Adrenal gland (tissue), 19 donors: ENCODE measurements at places on chromosomes 11 and 22. TPM values are rescaled to one million over a fixed set of nuclear protein-coding genes. Genes with fewer than 3 reads are reported as not detected.

DNA sequence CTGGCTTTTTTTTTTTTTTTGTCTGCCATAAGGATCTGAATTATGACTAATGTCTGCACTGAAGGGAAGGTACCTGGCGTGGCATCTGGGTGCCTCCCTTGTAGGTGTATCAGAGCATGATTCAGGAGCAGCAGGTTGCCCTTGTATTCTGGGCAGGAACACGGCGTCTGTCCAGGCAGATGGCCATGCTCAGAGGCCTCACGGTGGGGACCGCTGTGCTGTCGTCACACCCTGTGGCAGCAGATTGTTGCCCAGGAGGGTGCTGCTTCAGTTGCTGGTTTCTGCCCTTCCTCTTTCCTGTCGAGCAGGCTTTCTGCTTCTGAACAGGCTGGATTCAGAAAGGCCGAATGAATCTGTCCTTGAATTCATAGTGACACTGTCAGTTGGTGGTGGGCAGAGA, 11.0 kb downstream of the ZNRF3 start:
- DNase-seq: peak; percentile 58

The DCHS1 gene
- polyA plus RNA-seq: 12.1 TPM

- no peak for DNase-seq
Measured at GRCh38 chr11:36790526-36790925, 192.5 kb upstream of the RAG2 start.

The KCNJ5 gene
- polyA plus RNA-seq: 37.1 TPM

The KCNA4 gene
- 2.8 TPM for polyA plus RNA-seq

The SLC5A12 gene
- 0.03 TPM for polyA plus RNA-seq

DNA sequence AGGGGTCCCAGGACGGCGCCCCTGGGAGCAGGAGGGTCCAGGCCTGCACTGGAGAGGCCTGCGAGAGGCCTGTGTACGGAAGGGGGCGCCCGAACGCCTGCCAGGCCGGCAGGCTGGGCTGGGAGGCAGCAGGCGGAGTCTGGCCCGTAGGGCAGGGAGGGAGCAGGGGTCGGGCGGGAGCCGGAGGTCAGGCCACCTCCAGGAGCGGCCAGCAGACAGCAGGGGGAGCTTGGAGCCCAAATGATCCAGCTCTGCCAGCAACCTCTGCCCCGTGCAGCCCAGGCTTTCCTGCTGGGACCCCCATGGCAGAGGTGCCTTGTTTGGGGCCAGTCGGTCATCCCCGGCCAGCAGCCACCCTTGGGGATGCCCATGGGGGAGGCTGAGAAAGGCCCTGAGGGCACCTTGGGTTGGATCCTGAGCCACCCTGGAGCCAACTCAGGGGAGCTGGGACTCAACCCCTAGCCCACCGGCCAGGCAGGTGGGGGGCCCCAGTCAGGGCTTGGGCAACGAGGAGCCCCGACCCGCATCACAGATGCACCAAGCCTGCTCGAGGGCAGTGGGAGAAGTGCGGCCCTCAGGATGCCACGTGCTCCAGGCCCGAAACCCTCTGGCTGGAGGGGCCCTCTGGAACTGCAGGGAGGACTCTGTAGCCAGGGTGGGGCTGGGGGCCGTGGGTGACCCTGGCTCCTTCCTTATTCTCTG, 9.6 kb upstream of the SYT8 start:
- DNase-seq: no peak
